CD4-positive, alpha-beta T cell treated with Interleukin-15 for 4 hours (primary cell): ENCODE measurements at places on chromosomes 1 and 21.
A peak's percentile ranks its signal among the peaks of the same experiment; 100 is the strongest.

DNA sequence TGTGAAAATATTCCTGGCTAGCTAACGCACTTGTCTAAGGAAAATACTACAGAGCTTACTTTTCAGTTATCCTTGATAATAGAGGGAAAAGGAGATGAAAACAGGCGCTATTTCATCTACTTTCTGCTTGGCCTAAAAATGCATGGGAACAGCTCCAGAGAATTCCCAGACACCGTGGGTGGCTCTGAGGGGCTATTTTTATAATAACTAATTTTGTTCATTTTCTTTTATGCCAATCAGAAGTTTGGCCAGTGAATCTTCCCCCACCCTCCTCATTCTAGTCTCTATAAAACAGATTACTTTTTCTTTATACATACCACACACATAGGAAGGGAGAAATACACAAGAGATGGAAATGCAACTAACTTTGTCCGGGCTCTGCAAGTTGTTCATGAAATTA, 322.9 kb downstream of the SETD4 start:
- DNase-seq, result no peak

DNA sequence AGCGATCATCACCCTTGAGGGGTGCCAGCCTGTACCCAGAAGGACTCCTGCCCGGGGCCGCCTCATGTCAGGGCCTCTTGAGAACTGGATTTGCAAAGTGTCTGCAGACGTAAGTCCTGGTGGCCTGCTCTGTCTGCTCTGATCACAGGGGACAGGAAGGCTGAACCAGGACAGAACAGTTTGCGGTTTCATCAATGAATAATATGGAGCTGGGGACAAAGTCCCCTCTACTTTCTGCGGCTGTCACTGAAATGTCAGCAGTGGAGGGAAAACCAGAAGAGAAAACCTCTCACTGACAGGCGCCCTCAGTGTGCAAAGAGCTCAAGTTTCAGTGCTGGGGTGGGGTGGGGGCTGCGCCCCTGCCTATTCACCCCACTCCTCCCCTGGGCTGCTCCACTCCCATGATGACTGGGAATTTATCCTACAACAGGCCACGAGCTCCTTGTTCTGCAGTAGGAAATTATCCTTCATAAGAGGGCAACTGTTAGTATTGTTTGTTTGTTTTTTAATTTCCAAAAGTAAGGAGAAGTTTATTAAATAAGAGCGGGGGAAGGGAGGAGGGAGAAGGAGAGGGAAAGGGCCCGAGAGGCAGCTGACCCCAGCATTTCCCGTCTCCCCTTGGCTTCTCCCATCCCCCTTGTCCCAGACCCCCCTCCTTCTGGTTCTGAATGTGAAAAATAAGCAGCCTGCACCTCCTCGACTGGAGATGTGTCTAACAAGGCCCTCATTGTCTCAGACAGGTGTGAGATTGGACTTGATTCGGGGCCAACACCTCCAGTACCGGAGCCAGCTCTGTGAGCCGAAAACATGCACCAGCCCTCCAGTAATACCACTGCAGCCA, 149.2 kb downstream of the CLIC6 start:
- no peak for DNase-seq

GRCh38 chr21:41048623-41049022, 119.3 kb upstream of the BACE2 start:
- no peak for DNase-seq

GRCh38 chr1:2554621-2555387, 1.4 kb upstream of the TNFRSF14 start:
- peak; percentile 61 for DNase-seq

DNA sequence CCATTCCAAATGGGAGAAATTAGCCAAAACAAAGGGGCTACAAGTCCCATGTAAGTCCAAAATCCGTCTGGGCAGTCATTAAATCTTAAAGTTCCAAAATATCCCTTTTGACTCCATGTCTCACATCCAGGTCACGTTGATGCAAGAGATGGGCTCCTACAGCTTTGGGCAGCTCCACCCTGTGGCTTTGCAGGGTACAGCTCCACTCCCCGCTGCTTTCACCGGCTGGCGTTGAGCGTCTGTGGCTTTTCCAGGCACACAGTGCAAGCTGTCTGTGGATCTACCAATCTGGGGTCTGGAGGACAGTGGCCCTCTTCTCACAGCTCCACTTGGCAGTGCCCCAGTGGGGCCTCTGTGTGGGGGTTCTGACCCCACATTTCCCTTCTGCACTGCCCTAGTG, 130.2 kb downstream of the TPR start:
- DNase-seq, result no peak

GRCh38 chr1:14853518-14853917, 255.0 kb downstream of the KAZN start:
- DNase-seq, result no peak

- peak; percentile 69 for DNase-seq
Observed at GRCh38 chr1:2148691-2149090, 45.9 kb downstream of the FAAP20 start.

DNA sequence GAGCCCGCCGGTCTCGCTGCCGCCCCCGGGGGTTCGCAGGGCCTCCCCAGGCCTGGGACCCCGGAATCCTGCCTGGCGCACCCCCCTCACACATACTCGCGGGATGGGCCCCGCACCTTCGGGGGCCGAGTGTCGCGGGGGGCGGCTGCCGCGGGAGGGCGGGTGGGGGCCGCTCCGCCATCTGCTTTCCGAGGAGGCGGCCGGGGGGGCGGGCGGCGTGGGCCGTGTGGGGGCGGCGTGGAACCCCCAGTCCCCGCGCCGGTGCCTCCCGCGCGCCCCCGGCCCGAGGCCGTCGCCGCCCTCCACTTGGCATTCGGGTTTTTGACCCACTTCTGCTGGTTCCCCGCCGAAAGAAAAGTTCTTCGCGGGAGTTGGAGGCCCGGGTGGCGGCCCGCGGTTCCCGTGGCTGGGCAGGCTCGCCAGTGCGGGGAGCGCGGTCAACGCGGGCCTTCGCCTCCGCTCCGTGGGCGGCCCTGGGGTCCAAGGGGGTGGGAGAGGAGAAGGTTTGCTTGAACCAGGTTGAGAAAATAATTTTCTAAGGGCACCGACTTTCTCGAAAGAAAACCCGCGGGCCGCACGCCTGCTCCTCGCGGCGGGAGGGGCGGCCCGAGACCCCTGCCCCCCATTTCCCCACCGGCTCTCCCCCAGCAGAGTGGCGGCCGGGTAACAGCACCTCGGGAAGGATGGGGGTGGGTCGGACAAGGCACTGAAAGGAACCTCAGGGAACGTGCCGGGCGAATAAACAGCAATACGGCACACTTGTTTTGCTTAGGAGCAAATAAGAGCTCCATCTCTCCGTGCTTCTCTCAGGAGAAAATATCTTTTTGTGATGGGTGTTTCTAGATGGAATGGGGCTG, 1.6 kb downstream of the PHF13 start:
- no peak for DNase-seq

GRCh38 chr1:161082996-161083747, 6.2 kb downstream of the NECTIN4 start:
- DNase-seq, result no peak

DNA sequence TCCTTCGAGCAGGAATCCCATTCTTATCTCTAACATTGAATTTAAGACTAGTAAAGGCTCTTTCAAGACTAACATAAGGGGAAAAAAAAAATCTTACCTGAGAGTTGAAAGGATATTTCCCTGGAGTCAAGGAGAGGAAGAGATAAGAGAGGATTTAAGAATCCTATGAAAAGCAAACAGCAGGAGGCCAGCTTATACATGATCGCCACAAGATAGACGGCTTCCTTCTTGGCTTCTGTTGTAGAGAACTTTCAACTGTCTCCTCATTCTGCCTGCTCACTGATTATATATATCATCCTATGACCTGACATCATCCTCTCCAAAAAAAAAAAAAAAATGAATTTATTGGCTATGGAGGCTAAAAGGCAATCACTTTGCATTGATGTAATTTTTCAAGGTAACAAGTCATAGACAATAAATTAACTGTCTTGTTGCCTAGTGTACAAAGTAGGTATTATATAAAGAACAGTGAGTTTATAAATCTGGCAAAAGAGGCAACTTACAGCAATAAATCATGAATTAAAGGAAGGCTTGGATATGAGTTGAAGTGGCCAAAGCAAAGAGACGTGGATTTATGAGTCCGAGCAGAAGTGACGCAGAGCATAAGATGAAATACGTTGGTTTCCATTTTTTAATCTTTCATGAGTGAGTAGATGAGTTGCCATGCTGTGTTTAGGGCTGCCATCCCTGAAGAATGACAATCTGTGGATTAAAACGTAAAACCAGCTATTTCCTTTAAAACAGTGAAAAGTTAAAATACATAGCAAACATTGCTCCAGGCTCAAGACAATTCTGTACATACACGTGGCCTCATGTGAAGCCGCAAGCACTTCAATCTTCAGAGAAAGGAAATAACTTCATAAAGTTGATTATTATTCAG, at the start of gene UTS2:
Gene UTS2, minus strand, starts transcription at position 262 of the 880 bp plus-strand sequence. Its CDS starts 62 bp downstream, at position 200.
- DNase-seq, result no peak

DNA sequence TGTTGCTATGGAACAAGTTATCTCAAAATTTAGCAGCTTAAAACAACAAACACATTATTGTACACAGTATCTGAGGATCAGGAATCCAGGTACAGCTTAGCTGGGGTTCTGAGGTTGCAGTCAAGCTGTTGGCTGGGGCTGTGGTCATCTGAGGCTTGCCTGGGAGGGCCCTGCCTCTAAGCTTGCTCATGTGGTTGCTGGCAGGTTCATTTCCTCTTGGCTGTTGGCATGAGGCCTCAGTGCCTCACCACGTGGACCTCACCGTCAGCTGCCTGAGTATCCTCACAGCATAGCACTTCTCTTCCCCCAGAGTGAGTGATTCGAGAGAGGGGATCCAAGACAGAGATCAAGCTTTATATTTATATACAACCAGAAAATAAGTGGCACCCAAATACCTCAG, 18.6 kb downstream of the NTPCR start:
- no peak for DNase-seq

- no peak for DNase-seq
Observed at GRCh38 chr1:3799976-3800685, 3.8 kb upstream of the LRRC47 start.

DNA sequence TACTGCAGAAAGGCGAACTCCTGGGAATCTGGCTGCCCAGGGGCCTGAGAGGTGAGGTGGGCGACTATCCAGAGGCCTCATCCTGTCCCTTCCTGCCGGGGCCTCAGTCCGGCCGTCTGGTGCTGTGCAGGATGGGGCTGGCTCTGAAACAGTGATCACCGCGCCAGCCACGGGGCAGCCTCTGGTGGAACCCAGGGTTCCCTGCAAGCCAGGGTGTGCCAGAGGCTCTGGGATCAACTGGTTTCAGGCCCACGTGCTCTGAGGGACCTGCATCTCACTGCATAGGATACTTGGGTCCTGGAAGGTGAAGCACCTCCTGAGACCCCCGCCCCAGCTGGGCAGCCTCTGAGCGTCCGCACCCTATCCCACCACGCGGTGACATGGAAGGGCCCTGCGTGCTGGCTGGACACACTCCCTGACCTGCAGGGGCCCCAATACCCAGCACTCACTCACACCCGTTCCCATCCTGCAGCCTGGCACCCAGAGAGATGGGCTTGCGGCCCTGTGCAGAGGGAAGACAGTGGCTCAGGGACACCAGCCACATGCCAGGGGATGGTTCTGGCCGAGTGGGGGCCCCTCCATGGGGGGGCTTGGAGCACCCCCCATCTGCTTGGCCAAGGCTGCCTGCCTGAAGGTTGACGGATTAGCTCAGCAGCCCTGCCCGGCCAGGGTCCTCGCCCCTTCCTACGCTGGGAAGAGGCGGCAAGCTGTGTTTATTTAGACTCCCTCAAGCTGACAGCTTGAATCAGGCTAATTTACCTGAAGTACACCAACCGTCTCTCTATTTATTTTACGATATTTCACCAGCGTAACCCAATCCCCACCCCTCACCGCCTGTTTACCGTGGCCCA, 64.3 kb upstream of the TTC34 start:
- no peak for DNase-seq

GRCh38 chr1:222530852-222531251, 17.1 kb downstream of the HHIPL2 start:
- DNase-seq, result no peak

DNA sequence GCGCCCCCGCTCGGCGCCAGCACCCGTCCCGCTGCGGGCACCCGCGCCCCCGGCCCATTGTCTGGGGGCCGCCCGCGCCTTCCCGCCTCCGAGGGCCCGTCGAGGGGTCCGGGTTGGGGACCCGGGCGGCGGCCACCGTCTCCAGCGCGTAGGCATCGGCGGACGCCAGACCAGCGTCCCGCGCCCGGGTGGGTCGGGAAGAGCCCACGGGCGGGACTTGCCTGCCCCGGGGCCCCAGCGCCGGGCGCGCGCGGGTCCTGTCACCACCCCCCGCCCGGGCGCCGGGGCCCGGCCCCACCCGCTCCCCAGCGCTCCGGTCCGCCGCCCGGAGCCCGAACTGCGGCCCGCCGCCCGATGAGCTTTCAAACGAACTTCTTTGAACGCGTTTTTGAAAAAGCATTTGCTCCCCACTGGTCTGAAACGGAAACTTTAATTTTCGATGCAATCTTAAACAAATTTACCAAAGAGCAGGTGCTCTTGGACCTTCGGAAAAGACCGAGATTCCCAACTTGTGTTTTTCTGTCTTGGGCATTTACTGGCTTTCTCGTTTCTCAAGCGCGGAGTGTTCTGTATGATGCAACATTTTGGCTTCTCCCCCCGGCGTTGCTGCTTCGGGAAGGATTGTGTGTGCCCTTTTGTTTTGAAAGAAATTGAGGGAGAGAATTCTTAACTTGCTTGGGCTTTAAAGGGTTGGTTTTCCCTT, 615 bp downstream of the CLIC4 start:
- DNase-seq, result no peak
